Kidney tubule cell (primary cell): ENCODE measurements at places on chromosomes 6 and 20.

DNA sequence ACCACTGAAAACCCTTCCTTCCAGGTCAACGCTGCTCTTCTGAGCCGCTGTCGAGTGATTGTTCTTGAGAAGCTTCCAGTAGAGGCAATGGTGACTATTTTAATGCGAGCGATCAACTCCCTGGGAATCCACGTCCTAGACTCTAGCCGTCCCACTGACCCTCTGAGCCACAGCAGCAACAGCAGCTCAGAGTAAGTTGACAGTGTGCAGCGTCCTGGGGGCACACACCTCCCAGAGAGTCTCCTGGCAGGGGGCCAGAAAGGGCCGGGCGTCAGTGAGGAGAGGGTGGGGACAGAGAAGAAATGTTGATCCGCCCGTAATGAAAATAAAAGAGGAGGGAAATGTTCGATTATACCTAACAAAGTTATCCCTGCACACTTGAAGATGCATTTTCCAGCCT is 5.0 kb downstream of the WRNIP1 start:
- peak; percentile 44 for DNase-seq

DNA sequence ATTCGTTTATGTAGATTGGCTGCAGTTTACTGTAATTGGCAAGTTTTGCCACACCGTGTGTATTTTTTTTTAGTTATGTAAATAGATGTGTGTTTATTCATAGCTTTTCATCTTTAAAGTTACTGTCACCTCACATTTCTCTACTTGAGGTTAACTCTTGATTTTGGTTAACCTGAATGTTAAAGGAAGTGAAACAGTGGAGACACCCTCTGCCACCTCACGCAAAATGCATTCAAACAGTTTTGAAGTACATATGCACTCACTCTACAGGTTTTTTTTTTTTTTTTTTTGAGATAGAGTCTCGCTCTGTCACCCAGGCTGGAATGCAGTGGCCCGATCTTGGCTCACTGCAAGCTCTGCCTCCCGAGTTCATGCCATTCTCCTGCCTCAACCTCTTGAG is 17.7 kb downstream of the OR2A4 start:
- no peak for DNase-seq

DNA sequence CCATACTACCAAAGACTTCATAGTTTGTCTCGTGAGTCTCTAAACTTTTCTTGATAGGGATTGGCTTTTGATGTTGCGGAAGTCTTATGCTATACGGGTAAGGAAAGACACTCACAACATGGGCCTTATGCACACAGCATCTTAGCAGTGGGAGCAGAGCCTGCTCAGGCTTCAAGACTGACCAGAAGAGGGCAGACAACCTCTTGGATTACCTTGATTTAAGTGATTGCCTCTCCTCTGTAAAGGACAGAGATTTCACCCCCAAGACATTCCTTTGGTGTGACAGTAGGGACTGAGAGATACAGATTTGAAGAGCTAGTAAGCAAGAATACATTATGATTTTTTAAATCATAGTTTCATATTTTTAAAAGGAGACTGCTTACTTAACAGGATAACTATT is 71.0 kb upstream of the SAMD3 start:
- DNase-seq: peak; percentile 70

GRCh38 chr20:62123450-62124118 is 1.3 kb downstream of the LSM14B start:
- peak; percentile 45 for DNase-seq

GRCh38 chr6:70112716-70113115 is 190.2 kb downstream of the COL9A1 start:
- no peak for DNase-seq

GRCh38 chr6:7992002-7992815 is 72.0 kb downstream of the BLOC1S5 start:
- DNase-seq: peak; percentile 44

DNA sequence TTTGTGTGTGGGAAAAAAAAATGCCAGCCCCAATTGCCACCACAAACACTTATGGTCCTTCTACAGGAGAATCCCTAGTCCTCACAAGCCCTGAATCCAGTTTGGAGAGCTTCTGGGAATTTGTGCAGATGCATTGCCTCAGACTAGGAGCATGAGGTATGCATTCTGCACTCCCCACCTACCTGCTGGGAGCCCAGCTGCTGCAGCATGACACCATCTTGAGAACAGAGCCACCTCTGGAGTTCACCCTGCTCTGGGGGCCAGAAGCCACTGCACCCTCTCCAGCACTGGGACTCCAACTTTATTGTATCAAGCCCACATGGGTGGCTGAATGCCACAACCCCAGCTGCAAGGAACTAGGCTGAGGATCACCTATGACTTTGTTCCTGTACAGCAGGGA is 568.5 kb upstream of the ID4 start:
- DNase-seq: no peak
